ENCODE measurements at places on chromosomes 1 and 21.

DNA sequence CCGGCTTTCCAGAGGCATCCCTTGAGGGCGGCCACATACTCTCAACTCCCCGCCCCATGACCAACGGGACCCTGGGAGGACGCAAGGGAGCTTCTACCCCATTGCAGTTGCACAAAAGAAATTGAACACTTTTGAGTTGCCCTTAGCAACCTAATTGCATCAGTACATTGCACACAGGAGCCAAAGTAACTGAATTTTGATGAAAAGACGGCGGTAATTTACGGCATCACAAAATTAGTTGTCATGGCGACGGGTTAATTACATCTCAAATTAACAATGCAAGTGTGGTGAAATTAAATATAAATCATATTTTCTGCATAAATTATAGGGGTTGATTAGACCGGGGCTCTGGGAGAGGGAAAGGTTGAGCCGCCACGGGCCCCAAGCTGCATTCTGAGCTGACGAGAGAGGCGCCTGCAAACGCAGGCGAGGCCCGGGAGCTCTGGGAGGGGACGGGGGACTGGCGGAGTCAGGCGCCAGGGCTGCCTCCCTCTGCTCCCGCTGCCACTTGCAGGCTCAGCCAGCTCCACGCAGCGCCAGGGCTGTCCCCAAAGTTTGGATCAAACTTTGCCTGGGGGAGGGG, 61.4 kb downstream of the CASZ1 start:
- peak; percentile 92 for DNase-seq

GRCh38 chr1:30847358-30847972, 61.1 kb downstream of the SDC3 start:
- DNase-seq: peak; percentile 60

GRCh38 chr21:25895565-25896205, 160.9 kb downstream of the GABPA start:
- no peak for DNase-seq

GRCh38 chr1:114346480-114347029, 164.4 kb downstream of the TRIM33 start:
- peak; percentile 100 for DNase-seq

DNA sequence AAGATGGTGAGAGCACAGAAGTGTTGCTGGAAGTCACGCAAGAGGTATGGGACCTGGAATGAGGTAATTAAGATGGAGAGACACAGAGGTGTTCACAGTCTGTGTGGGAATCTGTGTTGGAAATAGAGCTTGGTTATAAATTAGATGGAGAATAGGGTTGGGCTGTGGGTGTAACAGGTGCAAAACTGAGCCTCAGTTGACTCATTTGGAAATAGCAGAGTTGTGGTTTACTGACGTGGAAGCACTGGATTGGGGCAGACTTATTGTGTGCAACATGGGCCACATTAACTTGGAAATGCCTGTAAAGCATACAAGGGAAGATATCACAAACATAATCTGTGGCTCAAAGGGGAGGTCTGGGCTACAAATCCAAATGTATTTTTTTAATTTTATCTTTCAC, 13.0 kb downstream of the CAMSAP2 start:
- no peak for DNase-seq

DNA sequence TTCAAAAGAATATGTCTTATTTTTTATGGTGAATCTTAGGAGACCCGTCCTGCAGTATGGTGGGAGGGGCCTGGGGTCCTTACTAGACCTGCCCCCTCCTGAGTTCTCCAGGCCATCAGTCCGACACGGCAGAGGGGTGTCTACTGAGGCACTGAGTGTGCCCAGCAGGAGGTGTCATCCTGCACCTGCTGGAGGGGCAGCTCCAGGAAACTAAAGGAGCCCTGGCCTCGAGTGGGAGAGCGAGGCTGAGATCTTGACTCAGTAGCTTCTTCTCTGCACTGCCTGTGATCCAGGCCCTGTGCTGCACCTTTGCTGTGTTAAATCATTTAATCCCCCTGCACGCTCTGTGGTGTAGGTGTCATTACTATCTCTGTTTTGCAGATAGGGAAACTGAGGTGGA, 587.7 kb downstream of the PTPRU start:
- DNase-seq: no peak

- DNase-seq: no peak
Observed at GRCh38 chr1:24412408-24412807, 1.2 kb downstream of the STPG1 start.

DNA sequence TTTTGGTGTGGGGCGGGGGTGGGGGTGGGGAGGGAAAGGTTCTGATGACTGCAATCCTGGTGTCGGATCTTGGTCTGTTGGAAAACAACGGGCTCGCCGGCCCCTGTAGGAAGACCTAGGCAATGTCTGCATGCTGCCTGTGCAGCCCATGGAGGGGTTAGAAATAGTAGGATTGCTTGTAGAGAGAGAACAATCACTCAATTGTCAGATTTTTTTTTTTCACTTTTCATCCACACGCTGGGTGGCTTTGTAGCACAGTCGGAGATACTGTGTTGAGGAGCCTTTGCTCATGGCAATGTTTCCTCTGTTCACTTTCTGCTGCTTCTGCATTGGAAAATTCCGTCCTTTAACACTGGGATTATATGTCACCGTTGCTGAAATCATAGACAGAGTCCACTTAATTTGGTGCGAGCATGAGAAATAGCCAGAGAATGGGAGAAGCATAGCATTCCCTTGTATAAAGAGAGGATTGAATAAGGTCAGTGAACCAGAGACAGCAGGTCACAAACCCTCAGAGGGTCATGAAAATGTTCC, 107.5 kb downstream of the MRPS6 start:
- DNase-seq: peak; percentile 67

All from retina (tissue), 1 donor.